Anterior cingulate cortex (tissue), 58 donors: ENCODE measurements at places on chromosomes 5 and 9.

DNA sequence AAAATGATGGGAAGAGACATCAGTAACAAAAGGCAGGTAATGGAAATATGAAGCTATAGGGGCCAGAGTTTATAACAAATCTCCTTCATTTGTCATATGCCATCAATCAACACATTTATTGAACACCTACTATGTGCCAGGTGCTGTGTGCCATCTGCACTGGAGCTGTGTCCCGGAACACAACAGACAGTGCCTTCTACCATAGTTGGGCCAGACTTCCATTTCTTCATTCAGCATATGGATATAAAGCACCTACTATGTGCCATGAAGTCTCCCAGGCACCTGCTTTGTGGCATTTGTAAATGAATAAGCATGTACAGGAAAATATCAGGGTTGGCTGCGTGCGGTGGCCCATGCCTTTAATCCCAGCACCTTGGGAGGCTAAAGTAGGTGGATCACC lies 112.5 kb upstream of the ERCC6L2 start:
- DNase-seq = no peak

GRCh38 chr9:92661743-92662142 lies 8.2 kb downstream of the IPPK start:
- no peak for DNase-seq

DNA sequence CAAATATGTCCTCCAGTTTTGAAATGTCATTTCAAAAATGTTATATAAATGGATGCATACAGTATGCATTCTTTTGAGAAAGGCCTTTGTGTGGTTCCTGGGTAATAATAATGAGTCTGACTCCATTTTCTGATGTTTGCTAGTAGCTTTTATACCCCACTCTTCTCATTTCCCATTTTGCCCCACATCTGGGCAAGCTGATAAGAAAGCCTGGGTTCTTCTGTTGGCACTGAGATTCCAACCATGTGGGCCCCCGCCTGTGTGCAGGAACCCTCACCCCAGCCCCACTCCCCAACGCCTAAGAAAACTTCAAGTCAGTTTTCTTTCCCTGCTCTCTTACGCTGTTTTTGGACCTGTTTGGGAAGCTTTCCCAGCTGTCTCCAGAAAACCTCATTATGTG lies 89.4 kb downstream of the SNX18 start:
- no peak for DNase-seq

- DNase-seq = no peak
Measured at GRCh38 chr5:19880458-19880857, 107.5 kb downstream of the CDH18 start.

- no peak for DNase-seq
Measured at GRCh38 chr5:106014262-106014661, 1656.5 kb downstream of the EFNA5 start.

DNA sequence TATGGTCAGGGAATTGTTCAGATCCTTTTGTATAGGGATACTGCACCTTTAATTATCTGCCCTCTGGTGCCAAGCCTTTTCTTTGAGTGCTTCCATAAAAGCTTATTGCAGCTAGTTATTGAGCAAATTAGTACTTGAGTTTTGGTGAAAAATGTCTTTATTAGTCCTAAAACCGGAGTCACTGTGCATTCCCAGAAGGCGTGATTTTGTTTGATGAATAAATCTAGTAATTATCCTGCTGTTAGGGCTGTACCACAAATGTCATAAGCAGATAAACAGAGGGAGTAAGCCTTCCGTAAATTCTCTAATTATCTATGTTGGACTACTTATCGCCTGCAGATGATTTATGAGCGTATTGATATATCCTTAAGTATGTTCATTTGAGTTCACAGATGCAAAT lies 620.7 kb upstream of the ARRDC3 start:
- no peak for DNase-seq

DNA sequence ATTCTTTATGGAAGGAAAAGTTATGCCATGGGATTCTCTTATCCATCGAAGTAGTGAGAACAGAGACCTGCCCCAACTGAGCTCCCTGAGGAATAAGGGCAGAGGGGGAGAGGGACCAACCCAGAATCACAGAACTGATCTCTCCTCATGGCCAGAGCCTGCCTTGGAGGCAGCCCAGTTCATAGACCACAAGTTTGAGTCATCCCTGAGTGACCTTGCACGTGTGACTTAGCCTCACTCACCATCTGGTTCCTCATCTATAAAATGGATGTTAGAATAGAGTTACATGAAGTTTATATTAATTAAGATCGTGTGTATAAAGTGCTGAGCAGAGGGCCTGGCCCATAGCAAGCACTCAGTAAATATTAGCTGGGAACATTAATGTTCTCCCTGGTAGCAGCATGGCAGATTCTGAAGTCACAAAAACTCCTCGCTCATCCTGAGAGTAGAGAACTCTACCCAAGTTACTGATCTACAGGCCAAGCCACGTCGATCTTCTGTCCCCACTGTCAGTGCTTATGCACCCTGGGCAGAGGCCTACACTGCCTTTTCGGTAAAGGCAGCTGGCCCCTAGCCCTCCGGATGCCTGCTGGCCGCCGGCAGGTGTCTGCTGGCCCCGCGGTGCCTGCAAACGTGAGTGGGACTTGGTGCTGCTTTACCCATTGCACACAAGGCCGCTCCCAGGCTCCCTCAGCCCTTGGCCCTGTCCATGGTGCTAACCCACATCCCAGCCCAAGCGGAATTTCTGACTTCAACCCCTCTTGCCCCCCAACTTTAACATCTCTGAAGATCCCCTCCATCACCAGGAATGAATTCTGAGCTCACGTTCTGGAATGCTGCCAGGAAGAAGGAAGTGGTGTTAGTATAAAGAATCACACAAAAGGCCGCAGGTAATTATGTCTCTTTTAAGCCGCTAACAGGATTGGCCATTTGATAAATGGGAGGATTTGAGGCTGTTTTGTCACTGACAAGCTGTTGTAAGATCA lies 61.1 kb upstream of the ARAP3 start:
- no peak for DNase-seq

DNA sequence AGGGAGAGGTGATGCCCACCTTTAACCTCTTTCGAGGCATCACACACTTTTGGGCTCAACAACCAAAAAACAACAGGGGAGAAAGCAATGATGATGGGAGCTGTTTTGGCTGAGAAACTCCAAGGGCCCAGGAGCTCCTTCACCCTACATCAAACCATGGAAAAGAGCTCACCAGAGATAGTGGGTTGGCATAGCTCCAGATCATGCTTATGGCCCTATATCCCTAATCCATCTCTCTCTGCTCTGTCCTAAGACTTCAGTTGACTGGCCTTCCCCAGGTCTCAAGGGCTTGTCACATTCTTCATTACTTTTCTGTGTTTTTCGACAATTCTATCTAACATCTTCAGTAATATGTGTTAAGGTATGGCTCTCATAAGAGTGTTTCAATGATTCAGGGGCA lies 5.7 kb upstream of the CTSL start:
- no peak for DNase-seq

- DNase-seq = no peak
Measured at GRCh38 chr5:171931163-171931562, 75.3 kb downstream of the FBXW11 start.

DNA sequence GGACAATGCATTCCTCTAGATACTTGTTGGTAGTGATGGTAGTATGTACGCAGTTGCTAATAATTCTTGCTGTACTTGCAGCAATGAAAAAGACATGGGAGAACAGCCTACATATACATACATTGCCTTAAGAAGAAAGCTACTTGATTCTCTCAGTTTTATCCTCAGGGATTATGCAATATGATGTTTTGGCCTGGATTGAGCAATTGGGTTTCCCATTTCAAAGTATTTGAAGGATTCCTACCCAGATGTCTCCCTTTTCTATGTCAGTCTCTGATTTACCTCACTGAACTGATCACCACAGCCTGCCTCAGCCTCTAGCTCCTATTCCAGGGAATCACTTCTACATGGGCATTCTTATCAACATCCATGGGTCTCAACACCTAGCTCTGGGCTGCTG lies 210.1 kb upstream of the CDH10 start:
- DNase-seq = no peak

GRCh38 chr5:134918861-134919260 lies 13.9 kb downstream of the PCBD2 start:
- DNase-seq = no peak

DNA sequence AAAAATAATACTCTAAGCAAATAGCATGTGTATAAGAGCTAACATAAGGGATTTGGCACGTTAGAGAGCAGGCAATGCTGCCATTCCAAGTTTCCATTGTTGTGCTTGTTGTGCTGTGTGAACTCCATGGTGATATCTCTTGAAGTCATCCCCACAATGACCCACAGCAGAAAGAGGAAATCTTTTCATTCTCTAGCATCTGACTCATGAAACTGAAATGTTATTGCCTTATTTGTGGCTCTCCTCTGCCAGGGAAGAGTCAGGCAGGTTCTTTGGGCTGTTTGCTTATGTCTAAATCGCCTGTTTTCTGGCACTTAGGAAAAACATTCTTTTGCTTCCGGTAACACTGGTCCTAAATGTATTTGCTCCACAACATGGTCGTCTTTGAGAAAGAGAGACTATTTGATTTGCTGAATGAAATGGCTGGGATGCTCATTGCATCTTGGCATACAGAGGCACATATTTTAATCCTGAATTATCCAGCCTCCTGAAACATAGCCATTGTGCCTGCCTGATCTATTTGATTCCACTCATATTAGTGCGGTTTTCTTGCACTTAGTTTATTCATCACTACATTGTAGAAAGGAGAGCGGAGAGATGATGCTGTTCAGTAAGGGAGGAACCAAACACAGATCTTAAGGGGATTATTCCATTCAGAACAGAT lies 188.8 kb downstream of the CSNK1G3 start:
- no peak for DNase-seq

- no peak for DNase-seq
Measured at GRCh38 chr5:53173083-53173482, 63.5 kb upstream of the MOCS2 start.

DNA sequence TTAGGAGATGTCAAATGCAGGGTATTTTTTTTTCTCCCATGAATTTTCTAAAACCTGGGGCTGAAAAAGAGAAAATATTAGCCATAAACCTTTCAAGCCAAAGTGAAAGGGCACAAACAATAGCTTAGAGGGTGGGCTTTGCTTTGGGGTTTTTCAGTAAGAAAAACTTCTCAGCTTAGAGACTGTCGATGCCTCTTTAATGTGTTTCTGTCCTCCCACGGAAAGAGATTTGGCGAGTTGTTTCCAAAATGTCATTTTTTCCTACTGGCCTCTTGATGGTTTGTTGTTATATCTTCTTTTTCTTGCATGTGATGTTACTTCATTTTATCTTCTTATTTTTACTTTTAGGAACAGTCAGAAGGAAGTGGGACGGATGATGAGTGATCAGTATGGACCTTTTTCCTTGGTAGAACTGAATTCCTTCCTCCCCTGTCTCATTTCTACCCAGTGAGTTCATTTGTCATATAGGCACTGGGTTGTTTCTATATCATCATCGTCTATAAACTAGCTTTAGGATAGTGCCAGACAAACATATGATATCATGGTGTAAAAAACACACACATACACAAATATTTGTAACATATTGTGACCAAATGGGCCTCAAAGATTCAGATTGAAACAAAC lies 177.3 kb downstream of the SMARCA2 start:
- DNase-seq = no peak

GRCh38 chr9:134059188-134059641 lies 8.6 kb downstream of the BRD3 start:
- no peak for DNase-seq

GRCh38 chr5:54722846-54723433 lies 205.4 kb downstream of the SNX18 start:
- no peak for DNase-seq

DNA sequence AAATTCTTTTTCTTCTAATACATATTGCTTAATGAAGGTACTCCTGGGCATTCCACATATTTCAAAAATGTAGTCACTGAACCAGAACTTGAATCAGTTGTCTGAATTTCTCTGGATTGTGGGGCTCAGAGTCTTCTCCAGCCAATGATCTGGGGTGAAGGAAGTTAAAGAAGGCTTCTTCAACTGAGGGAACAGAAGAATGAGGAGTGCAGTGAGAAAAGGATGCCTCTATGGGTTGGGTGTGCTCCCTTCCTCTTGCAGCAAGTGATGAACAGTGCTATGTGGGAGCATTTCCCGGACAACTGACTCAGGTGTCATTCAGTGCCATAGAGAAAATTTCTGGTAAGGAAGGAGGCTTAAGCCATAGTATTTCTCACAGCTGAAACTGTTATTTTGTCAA lies 7.9 kb downstream of the LNPEP start:
- no peak for DNase-seq

DNA sequence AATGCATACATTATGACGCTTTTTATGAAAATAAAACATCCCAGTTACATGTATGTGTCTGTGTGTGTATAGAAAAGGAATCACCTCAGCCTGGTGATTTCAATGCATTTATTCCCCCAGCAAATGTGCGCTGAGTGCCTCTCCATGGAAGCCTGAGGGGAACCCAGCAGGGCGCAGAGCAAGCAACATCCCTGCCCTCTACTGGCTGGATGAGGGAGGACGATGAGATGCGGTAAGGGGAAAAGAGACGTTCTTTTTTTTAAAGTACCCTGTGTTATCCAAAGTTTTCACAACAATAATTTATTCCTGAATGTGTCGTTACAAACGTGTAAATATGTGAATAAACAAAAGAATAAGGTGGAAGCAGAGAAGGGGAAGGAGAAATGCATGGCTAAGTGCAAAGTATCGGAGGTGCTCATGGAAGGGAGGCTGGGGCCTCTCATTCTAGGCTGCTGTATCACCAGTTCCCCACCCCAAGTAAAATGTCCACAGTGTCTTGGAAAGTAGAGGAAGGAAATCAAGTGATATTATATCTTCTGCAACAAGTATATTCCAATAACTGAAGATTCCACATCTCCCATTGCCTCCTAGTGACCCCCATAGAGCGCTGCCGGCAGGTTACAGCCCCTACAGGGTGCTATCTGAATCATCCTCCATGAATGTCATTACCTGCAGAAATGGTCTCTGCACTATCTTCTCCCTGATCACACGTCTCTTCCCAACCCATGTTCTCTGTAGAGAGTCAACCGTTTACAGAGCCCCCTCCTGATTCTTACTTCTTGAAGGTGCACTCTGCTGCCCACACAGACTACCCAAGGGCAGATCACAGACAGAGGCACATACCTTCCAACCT lies 13.0 kb upstream of the ABLIM3 start:
- no peak for DNase-seq
